ENCODE measurements at places on chromosomes 4 and X. TPM values are rescaled to one million over a fixed set of nuclear protein-coding genes. Genes with fewer than 3 reads are reported as not detected.

The FMR1NB gene
- not detected for total RNA-seq

The REPS2 gene
- 0.18 TPM for total RNA-seq

The GCNA gene
- total RNA-seq: 0.90 TPM

The CENPE gene
- 14.5 TPM for total RNA-seq

The COL4A6 gene
- 0.28 TPM for total RNA-seq

The PRR32 gene
- not detected for total RNA-seq

The PHOX2B gene
- not detected for total RNA-seq

The DMRTC1 gene
- total RNA-seq: not detected

The MCF2 gene
- not detected for total RNA-seq

The GLOD5 gene
- total RNA-seq: not detected

The INTU gene
- 12.5 TPM for total RNA-seq

The CT45A5 gene
- total RNA-seq: not detected

The NAP1L2 gene
- not detected for total RNA-seq

The FAM149A gene
- 0.83 TPM for total RNA-seq

The ATP2B3 gene
- under 0.01 TPM for total RNA-seq

The IL21 gene
- total RNA-seq: not detected

The ARX gene
- total RNA-seq: not detected

The TRMT2B gene
- 13.4 TPM for total RNA-seq

The CFAP47 gene
- total RNA-seq: not detected

The MTNR1A gene
- total RNA-seq: not detected

The RADX gene
- total RNA-seq: 2.2 TPM

The C1QTNF7 gene
- total RNA-seq: 0.28 TPM

The CCDC158 gene
- not detected for total RNA-seq

The RTL9 gene
- total RNA-seq: 0.56 TPM

The PAGE2B gene
- total RNA-seq: not detected

The ZDHHC15 gene
- total RNA-seq: not detected

The HTN3 gene
- total RNA-seq: not detected

The KCND1 gene
- total RNA-seq: 0.28 TPM

The ANOS1 gene
- under 0.01 TPM for total RNA-seq

The GAGE12F gene
- not detected for total RNA-seq

The ERCC6L gene
- total RNA-seq: 5.4 TPM

The ARHGAP24 gene
- 24.0 TPM for total RNA-seq

The MAGEA3 gene
- total RNA-seq: not detected

The TNIP3 gene
- 0.28 TPM for total RNA-seq

The CYP2U1 gene
- 11.1 TPM for total RNA-seq

The MXRA5 gene
- 1.1 TPM for total RNA-seq

The GRK4 gene
- total RNA-seq: 1.7 TPM

The EVC2 gene
- total RNA-seq: 5.9 TPM

Measured in IMR-90 (cell line).